Fibroblast of villous mesenchyme (primary cell): ENCODE measurements at places on chromosomes 3 and 15. TPM values are rescaled to one million over a fixed set of nuclear protein-coding genes. Genes with fewer than 3 reads are reported as not detected.

- no peak for DNase-seq
Measured at GRCh38 chr3:126370055-126370454, 12.8 kb upstream of the KLF15 start.

DNA sequence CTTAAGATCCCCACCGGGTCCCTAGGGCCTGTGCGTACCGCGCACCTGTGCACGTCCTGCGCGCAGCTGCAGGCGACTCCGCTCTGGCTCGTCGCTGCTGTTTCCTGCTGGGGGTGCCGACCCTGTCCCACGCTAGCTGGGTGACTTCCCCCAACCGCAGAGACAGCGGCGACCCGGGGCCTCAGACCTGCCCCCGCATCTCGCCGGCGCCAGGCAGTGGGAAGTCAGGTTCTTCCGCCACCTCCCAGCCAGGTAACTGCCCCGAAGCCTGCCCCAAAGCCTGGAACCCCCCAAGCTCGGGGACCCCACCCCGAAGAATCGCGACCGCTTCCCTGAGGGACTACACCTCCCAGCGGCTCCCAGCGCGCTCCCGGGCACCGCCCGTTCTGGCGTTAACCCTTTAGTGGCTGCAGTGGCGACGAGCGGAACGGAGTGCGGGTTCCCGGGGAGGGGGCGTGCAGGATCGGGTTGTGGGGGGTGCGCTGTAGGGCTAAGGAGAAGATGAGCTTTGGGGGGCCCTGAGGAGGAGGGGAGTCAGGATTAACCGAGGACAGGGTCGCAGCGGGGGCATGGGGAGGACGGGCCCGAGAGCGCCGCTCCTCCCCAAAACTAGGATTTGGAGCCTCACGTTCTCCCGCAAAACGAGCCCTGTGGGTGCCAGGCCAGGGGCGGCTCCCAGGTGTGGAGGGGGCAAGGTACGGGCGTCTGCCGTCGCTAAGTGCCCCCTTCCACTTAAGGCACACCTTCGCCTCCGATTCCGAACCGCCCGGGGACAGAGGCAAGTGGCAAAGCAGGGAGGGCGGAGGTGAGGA, 589 bp downstream of the NEIL1 start:
- DNase-seq: no peak

- no peak for DNase-seq
Measured at GRCh38 chr15:27512281-27513001, 541.5 kb downstream of the GABRG3 start.

The TGM4 gene
- total RNA-seq: not detected in 2 replicates

DNA sequence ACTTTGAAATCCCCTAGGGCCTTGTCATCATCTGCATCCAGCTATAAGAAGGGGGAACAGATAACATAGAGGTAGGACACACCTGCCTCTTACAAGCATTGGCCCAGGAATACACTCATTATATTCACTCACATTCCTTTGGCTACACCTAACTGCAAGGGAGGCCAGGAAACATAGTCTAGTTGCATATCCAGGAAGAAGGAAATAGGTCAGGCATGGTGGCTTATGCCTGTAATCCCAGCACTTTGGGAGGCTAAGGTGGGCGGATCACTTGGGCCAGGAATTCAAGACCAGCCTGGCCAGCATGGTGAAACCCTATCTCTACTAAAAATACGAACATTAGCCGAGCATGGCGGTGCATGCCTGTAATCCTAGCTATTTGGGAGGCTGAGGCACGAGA, 48.8 kb downstream of the GTPBP8 start:
- DNase-seq: no peak

DNA sequence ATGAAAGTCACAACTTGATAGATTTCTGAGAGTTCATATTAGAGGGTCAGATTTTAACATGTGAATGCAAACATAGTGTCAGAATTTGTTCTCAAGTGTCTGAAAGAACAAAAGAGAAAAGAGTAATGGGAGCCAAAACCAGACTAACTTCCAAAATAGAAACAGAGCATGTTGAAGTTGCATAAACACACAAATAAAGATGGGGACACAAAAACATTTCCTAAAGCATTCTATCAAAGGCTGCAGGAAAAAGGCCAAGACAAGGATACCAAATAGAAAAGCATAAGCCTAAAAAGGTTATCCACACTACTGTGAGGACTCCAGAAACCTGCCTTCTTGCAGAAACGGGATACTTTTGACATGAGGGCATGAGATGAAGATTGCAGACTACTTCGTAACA, 2.8 kb downstream of the FHIT start:
- no peak for DNase-seq

GRCh38 chr15:74535388-74536084, 5.5 kb upstream of the ARID3B start:
- no peak for DNase-seq

GRCh38 chr15:35724626-35725025, 178.7 kb upstream of the DPH6 start:
- DNase-seq: no peak

DNA sequence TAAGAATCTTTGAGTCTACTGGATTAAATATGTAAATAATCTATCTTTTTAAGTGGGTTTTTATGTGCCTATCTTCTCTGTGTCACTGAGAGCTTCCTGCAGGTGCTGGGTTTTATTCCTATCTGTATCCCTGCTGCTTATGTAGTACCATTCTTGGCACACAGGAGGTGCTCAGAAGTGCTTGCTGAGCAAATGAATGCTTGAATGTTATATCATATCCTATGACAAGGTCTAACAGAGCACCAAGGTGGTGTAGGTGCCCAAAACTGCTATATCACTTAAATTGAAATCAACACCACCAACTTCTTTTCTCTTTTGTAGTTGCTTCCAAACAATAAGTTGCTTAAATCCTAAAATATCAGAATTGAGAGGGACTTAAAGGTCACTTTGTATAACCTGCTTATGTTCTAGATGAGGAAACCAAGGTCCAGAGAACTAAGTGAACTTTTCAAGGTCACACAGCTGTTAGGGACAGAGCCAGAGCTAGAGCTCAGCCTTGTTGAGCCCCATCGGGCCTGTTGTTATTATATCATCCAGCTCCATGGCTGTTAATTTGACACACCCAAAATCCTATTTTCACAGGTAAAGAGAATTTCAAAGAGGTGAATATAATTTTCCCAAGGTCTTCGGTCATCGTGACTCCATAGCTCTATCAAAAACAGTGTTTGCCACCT, 46.0 kb downstream of the CCNL1 start:
- DNase-seq: no peak

DNA sequence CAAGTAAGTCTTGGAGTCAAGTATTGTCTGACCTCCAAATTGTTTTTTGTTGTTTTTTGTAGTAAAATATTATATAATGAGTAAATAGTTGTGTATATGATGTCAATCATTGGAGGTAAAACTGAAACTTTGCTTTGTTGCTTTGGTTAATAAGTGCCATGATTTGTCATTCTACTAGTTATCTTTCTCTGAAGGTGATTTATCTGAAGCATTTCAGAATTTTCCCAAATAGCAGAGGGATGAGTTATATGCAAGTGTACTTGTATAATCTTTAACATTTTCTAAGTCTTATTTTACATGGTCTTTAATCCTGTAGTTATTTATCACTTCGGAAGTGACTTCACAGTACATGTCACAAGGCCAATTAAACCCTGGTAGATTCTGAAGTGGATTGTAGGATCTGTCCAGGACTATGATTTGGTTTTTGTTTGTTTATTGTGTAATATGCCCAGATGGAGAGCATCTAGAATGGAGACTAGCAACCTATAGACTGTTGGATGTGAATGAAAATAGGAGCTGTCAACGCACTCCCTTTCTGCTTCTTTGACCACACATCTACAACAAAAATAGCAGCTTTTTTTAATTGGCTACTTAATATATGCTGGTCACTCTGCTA, 93.1 kb upstream of the SAMMSON start:
- peak; percentile 21 for DNase-seq

GRCh38 chr3:49638445-49638844, 35.7 kb upstream of the APEH start:
- peak; percentile 52 for DNase-seq

The MAGI1 gene
- 20.7 and 29.0 TPM in 2 replicates for total RNA-seq

The TMEM44 gene
- total RNA-seq: 11.7 and 23.2 TPM in 2 replicates

GRCh38 chr3:175002732-175003143, 143.6 kb downstream of the NAALADL2 start:
- DNase-seq: peak; percentile 95

DNA sequence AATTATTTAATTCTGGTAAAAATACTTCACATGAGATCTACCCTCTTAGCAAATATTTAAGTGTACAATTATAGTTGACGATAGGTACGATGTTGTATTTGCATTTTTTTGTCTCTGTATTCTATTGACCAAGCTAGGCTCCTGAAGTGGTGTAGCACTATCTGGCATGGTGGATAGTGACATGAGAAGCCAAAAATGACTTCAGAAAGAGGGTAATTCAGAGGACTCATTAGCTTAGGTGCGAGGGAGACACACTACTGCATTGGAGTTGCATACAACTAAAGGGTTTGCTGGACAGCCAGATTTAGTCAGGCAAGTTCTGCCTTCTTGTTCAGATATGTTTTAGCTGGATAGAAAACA, 50.6 kb downstream of the KBTBD8 start:
- no peak for DNase-seq

The CNTN4 gene
- total RNA-seq: 6.9 and 9.0 TPM in 2 replicates

GRCh38 chr3:191331388-191331787, 1.1 kb upstream of the UTS2B start:
- no peak for DNase-seq

The C2CD4A gene
- total RNA-seq: not detected in 2 replicates

GRCh38 chr15:57496946-57497869, 94.5 kb upstream of the MYZAP start:
- DNase-seq: no peak

The NOX5 gene
- 0.43 and 0.64 TPM in 2 replicates for total RNA-seq

The UNC13C gene
- not detected in 2 replicates for total RNA-seq

The DLEC1 gene
- under 0.01 TPM in 1 of 2 replicates, not detected in the other for total RNA-seq

DNA sequence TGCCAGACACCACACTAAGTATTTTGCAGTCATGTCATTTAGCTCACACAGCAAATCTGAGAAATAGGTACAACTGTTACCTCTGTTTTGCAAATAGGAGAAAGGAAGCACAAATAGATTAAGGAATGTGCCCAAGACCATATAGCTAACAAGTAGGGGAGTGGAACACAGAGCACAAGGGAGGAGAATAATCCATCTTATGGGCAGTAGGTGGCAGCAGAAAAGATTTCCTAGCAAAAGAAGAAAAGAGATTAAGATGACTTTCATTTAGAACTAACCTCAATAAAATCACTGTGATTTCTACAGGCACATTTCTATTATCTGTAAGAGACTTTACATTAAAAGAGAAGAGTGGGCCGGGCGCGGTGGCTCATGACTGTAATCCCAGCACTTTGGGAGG, 49.1 kb downstream of the NR1I2 start:
- DNase-seq: no peak

DNA sequence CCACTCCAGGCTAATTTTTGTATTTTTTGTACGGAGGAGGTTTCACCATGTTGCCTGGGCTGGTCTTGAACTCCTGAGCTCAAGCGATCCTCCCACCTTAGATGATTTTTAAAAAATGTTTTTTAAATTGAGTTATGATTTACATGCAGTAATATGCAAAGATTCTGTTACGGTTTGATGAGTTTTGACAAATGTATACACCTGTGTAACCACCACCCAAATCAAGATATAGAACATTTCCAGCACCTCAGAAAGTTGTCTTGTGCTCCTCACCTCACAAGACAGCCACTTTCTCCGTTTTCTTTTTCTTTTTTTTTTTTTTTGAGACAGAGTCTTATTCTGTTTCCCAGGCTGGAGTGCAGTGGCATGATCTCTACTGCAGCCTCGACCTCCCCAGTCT, 4.8 kb downstream of the SLC6A6 start:
- DNase-seq: no peak

GRCh38 chr3:193080821-193081365, 160.1 kb upstream of the PLAAT1 start:
- no peak for DNase-seq

DNA sequence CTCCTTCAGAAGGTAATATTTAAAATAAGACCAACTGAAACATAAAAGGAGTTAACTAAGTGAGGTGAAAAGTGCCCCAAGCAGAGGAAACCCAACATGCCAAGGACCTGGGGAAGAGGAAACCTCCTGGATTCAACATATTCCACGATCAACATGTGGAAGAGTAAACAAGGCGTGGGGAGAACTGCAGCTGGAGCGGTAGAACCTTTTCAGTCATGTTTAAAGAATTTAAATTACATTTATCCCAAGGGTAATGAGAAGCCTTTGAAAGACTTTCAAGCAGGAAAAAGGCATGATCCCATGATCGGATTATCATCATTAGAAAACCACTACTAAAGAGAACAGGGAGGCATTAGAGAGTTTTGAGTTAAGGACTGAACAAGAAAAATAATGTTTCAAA, 330.7 kb downstream of the FHIT start:
- DNase-seq: no peak

DNA sequence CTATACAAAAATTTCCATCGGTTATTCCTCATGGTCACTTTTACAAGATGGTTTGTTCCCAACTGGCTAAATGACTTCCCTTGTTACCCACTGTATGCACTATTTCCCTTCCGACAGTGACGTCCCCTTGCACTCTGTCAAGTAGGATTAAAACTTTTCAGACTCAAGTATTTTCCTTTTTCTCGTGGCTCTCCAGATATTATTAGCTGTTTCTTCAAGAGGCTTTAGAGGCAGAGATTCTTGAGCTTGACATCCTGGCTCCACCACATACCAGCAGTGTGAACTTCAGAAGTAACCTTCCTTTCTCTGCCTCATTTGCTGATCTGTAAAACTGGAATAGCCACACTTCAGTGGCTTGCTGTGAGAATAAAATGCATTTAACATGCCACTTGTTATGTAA, 14.0 kb downstream of the CSNK1G1 start:
- no peak for DNase-seq

DNA sequence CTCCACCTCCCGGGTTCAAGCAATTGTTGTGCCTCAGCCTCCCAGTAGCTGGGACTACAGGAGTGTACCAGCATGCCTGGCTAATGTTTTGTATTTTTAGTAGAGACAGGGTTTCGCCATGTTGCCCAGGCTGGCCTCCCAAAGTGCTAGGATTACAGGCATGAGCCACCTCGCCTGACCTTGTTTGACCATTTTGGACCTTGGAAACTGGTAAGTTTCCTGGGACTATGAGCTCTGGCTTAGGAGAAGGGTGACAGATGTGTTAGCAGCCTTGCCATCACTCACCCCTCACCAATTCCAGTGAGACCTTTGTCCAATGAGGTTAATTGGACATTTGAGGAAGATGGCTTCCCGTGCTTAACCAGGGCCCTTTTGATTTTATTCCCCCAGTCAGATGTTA, 19.9 kb downstream of the DNASE1L3 start:
- no peak for DNase-seq

DNA sequence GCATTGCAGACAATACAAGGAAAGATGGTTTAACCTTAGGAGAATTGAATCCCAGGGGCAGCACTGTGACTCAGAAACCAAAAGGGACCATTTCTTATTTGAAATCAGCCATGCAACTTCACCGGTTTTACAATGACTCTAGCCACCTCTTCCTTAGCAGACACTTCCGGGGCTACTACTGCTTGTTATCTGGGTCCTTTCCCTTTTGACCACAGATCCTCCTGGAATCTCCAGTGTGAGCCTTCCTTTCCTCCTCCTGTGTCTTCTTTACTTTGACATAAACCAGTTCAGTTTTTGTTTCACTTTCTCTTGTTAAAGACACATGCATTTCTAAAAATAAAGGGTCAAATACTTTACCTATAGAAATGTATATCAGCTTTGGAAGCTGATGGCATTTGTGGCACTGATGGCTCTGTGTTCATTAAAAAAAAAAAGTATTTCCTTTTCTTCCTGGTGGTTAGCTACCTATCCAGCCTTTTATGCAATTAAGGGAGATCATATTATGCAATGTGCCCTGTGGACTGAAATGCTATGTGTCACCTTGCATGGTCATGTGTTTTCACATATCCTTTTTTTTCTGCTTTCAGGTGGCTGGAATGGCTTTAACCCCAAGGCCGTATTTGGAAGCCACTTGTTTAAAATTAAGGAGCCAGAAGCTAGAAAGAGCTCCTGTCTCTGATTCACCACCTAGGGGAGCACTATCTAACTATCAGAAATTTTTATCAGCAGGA, 296.2 kb downstream of the CHL1 start:
- no peak for DNase-seq
